ENCODE measurements at places on chromosomes 5 and 9.

DNA sequence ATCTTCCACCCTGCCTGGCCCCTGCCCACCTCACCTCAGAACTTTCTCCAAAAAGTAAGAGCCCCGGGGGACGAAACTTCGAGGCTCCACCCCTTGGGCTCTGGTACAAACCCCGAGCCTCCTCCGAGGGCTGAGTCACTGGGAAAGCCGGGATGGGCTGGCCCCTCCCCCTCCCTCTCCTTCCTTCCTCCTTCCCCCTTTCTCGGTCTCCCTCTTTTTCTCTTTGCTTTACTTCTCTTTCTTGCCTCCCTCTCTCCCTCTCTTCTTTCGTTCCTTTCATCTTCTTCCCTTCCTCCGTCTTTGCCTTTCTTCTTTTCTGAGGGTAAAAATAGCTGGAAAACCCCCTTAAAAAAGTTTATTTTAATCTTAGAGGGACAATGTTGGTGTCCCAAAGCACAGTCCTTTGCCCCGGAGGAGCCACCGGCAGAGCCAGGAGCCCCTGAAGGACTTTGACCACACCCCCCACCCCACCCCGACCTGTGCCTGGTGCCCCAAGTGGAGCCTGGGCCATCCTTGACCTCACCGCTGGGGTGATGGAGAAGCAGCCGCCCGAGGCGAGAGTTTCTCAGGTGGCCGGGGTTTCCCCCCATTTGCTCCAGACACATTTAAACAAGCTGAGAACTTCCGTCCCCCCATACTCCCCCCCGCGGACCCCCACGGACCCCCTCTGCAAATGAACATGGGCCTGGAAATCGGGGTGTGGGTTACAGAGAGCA is 5.7 kb upstream of the NOTCH1 start:
- DNase-seq, result no peak

- no peak for DNase-seq
Measured at GRCh38 chr9:88373045-88373444, 15.2 kb upstream of the SPIN1 start.

DNA sequence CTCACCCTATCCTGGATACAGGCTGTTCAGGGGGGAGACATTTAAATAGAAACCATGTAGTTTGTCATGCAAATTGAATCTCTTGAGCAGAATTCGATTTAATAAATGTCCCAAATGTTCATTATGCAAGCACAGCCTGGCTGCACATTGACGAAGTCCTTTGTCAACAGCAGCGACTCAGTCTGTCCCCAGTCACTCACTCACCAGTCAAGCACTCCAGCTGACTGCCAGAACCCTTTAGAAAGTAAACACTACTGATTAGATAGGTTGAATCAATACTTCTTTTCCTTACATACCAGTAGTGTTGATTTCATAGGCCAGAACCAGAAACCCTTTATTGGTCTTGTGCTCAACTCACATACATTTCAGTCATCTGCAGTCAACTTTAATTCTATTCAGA is 27.5 kb downstream of the CDH6 start:
- no peak for DNase-seq

DNA sequence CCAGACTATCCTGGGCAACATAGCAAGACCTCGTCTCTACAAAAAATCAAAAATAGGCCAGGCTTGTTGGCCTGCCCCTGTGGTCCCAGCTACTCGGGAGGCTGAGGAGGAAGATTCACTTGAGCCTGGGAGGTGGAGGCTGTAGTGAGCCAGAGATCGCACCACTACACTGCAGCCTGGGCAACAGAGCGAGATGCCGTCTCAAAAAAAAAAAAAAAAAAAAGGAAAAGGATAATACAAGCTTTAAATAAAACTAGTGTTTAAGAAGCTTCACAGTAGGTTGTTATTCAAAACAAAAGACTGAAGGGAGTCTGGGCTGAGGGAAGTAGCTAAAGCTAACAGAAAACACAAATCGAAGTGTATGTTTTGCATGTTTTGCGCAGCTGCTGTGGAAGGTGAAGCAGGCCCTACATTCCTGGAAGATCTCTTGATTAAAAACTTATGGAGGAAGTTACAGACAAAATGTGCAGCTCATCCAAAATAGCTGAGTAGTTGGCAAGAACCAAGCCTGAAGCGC is 581 bp upstream of the C9orf40 start:
- no peak for DNase-seq

DNA sequence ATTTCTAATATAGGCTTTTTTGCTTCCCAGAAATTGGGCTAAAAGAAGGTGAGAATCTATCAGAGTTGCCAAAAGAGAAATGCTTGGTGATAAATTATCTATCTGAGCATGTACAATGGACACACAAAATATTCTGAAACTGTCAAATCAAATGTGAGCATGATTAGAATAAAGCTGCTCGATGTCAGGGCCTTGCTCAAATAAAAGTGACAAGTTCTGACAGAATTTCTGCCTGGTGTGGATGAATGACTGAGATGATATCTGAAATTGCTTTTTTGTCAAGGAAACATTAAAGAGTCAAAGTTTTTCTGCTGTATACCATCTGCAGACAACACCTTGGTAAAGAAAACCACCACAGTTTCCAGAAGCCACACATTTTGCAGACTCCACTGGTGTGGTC is 128.8 kb downstream of the GABRG2 start:
- DNase-seq, result no peak

DNA sequence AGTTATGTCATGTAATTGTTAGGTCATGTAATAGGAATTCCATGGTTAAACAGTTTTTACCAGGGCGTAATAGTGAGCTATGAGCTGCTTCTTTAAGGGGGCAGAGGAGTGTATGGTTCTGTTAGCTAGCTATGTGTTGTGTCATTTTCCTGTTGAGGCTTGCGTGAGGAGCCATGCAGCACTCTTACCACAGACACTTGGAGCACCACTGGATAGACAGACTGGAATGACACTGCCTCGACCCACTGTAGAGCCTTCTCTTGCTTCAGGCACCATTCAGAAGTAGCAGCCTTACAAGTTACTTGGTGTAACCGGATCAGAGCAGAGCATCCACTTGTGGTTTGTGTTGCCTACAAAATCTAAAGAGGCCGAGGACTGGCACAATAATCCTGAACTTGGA is 28.3 kb upstream of the STOM start:
- no peak for DNase-seq

DNA sequence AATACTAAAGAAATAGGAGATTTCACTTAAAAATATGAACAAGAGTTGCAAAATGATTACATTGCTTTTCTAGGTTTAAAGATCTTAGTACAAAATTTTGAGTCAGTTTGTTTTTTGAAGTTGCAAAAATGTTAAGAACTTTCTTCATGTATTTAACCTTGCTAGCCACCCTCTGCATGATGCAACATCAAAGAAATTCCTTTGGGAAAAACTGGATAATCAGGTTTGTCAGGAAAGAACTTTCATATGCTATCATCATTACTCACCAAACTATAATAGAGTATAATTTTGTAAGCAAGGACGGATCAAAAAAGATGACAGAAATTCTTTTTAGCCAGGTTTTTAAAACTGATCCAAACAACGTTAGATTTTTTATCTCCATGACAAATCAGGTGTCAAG is 116.9 kb upstream of the MRPS30 start:
- DNase-seq, result no peak

DNA sequence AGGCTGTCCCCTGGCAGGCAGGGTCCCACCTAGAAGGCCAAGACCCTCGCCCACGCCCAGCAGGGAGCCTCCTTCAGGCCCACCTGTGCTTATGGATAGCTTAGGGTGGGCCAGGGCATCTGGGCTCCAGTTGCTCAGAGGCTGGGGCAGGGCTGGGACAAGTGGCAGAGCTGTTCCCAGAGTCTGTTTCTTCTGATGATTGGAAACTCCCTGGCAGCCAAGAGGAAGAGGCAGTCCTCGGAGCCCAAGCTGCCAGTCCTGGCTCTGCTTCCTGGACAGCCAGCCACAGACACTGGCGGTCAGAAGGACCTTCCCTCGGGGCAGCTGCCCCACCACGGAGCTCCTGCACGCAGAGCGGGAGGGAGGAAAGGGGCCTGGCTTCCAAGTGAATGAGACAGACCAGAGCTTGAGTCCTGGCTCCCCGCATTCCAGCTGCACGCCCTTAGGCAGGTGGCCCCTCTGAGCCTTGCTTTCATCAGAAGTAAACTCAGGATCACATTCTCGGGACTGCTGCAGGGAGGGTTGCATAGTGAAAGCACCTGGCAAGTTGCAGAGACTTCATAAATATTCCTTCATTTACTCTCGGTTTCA is 37.9 kb upstream of the GABRP start:
- DNase-seq, result peak; percentile 82

GRCh38 chr9:100700689-100701318 is 122.9 kb downstream of the CAVIN4 start:
- DNase-seq, result no peak

DNA sequence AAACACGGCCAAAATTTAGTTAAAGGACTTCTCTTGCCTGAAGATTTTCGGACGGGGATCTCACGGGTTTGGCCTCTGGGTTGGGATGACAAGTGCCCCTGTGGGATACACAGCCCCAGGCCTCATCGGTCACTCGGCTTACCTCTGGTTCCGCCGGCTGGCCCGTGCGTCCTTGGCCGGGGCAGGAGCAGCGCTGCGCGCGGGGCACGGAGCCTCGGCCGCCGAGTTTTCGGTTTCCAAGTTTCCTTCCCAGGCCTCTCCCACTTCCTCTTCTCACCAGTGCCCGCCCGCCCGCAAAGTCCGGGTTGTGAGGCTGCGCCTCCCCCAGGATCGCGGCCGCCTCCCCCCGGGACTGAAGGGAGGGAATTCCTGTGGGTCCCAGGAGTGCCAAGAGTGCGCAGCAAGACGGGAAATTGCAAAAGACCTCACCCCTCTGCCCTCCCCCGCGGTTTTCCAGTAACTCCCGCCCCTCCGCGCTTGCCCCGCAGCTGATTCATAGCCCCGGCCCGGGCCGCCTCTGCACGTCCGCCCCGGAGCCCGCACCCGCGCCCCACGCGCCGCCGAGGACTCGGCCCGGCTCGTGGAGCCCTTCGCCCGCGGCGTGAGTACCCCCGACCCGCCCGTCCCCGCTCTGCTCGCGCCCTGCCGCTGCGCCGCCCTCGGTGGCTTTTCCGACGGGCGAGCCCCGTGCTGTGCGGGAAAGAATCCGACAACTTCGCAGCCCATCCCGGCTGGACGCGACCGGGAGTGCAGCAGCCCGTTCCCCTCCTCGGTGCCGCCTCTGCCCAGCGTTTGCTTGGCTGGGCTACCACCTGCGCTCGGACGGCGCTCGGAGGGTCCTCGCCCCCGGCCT is at the start of gene OSMR:
TSS of gene OSMR (plus strand) at position 487 of the 853 bp plus-strand sequence. CDS start 23,033 bp downstream, outside the sequence.
- DNase-seq, result no peak

DNA sequence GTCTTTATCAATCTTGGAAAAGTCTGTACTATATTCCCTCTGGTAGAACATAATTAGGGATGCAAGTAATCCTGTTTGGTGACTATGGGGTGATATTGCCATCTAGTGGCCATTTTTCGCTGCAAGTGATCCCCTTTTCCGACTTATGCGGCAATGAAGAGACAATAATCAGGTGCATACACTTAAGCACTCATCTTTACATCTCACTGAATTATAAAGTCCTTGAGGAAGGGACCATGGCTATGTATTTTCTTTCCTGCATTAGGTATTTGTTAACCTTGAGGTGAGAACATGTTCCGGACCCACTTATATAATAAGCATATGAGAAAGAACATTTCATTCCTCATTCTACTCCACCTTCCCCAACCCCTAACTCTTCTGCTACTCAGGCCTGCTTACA is 19.6 kb upstream of the LIX1 start:
- DNase-seq, result no peak

GRCh38 chr9:129995409-129996160 is 47.4 kb downstream of the FNBP1 start:
- no peak for DNase-seq

- no peak for DNase-seq
Measured at GRCh38 chr9:94937214-94937903, 210.9 kb downstream of the AOPEP start.

- DNase-seq, result no peak
Measured at GRCh38 chr5:151661968-151662732, 24.6 kb downstream of the SPARC start.

DNA sequence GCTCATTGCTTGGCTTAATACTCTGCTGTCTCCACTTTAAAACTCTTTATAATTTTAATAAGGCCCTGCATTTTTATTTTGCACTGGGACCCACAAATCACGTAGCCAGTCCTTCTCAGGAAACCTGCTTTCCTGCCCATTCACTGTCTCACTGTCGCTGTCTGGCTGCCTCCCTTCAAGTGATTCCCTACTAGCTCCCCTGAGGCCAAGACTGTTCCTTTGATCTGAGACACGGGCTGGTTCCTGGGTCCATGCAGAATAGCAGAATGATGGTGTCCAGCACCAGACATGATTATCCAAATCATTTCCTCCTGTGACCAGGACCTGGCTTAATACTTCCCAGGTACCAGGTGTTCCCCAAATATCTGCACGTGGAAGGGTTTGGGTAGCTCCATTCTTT is 597.1 kb upstream of the KLF4 start:
- no peak for DNase-seq

GRCh38 chr9:114221706-114222465 is 66.5 kb downstream of the COL27A1 start:
- no peak for DNase-seq

DNA sequence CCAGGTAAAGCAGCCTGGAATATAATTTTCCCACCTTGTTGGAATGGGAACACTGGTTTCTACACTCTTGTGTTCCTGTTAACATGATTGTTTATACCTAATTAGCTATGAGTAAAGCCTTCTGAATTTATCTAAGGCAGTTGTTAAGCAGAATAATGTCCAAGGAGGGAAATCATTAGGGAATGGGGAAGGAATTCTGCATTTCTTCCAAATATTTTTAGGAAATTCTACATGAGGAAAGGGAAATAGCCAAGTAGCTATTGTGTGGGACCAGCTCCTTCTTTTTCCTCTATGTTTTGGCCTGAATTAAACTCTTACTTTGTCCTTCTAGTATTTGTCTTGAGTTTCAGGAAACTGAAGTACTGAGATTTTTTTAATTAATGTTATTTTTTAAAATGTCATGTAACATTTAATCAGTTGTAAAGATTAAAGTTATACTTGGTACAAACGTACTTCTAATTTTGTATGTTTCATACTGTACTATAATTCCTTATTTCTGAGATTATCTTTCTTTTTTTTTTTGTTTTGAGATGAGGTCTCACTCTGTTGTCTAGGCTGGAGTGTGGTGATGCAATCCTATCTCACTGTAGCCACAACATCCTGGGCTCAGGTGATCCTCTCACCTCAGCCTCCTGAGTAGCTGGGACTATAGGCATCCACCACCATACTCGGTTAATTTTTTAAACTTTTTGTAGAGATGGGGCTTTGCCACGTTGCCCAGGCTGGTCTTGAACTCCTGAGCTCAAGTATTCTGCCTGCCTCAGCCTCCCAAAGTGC is 28.5 kb downstream of the ANKDD1B start:
- DNase-seq, result no peak

GRCh38 chr9:135379540-135380267 is 99.9 kb upstream of the PPP1R26 start:
- no peak for DNase-seq

- DNase-seq, result no peak
Measured at GRCh38 chr5:139893873-139894272, 98.3 kb downstream of the PSD2 start.
